ENCODE measurements at places on chromosomes 16 and 17.

DNA sequence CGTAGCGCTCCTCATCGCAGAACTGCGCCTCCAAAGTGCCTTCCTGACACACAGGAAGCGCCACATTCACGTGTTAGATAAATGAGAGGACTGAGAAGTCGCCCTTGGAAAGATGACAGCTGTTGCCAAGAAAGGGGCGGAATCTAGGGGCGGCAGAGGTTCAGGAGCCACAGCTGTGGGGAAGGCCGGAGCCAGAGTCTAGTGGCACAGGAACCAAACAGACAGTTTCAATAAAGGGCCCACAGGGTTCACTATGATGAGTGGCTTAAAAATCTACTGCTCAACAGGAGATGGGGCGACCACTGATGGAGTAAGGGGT lies 4.7 kb downstream of the FLCN start:
- H3K4me3 ChIP-seq, result no peak overlapping the region
- no peaks in the 10 kb centered on the region for H3K27me3 ChIP-seq
- peaks cover 17% of the 10 kb centered on the region for H3K36me3 ChIP-seq
- H3K27ac ChIP-seq, result no peak overlapping the region

GRCh38 chr17:45703348-45703747 lies 80.8 kb upstream of the CRHR1 start:
- no peak for DNase-seq
- no peaks in the 10 kb centered on the region for H3K36me3 ChIP-seq
- H3K27me3 ChIP-seq, result peaks cover 22% of the 10 kb centered on the region
- H3K27ac ChIP-seq, result no peak overlapping the region

DNA sequence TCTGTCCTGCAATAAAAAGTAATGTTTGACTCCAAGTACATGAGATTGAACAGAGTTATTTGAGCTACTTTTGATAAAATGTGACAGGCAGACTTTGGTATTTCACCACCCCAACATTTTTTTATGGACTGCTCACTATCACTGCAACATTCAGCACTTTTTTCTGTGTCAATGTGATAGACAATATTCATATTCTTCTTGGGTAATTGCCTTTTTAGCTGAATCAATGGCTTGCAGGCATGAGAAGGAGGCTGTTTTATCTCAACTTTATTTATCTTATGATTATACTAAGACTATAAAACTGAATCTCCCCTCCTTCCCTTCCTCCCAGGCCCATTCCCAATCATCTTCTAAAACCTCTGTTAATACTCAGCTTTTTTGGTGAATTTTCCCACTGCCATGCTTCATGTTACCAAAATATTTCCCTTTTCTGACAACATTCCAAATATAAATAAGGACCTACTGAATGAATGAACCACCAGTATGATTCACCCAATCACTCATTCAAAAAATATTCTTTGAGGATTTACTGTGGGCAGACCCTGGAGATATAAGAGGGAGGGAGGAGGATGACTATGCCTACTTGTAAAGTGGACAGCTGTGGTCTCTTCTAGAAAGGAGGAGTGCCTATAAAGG lies 67.6 kb downstream of the CDH13 start:
- no peaks in the 10 kb centered on the region for H3K4me1 ChIP-seq
- H3K27me3 ChIP-seq, result no peaks in the 10 kb centered on the region
- no peak for DNase-seq
- no peaks in the 10 kb centered on the region for H3K36me3 ChIP-seq

DNA sequence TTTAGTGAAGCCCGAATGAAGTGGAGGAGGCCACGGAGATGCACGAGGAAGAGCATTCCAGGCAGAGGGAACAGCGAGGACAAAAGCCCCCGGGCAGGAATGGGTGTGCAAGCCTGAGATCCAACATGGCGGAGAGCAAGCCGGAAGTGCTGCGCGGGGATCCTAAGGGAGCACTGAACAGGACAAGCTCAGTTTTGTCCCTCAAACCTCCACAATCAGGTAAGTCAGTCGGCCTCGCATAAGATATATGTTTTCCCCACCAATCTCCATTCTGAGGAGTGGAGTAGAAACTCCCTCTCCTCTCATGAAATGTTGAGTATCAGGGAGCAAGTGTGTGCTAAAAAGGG lies 32.9 kb upstream of the USP22 start:
- H3K4me3 ChIP-seq, result no peak overlapping the region
- H3K36me3 ChIP-seq, result no peaks in the 10 kb centered on the region
- H3K27ac ChIP-seq, result no peak overlapping the region
- no peak for DNase-seq
- peaks cover 2% of the 10 kb centered on the region for H3K27me3 ChIP-seq

- no peak for DNase-seq
- no peaks in the 10 kb centered on the region for H3K36me3 ChIP-seq
- no peak overlapping the region for H3K4me3 ChIP-seq
Observed at GRCh38 chr16:27083861-27084261, 17.1 kb downstream of the C16orf82 start.

GRCh38 chr17:40018211-40019121 lies 3.2 kb downstream of the CSF3 start:
- no peak overlapping the region for H3K27ac ChIP-seq
- H3K27me3 ChIP-seq, result no peaks in the 10 kb centered on the region
- no peak for DNase-seq
- no peak overlapping the region for H3K4me3 ChIP-seq
- H3K36me3 ChIP-seq, result peaks cover 19% of the 10 kb centered on the region
- H3K4me1 ChIP-seq, result no peaks in the 10 kb centered on the region

- DNase-seq, result peak; percentile 88
- peak overlapping the region; percentile 88 for H3K27ac ChIP-seq
- peaks cover 33% of the 10 kb centered on the region for H3K4me1 ChIP-seq
Observed at GRCh38 chr17:81553018-81553615, 964 bp upstream of the FAAP100 start.

DNA sequence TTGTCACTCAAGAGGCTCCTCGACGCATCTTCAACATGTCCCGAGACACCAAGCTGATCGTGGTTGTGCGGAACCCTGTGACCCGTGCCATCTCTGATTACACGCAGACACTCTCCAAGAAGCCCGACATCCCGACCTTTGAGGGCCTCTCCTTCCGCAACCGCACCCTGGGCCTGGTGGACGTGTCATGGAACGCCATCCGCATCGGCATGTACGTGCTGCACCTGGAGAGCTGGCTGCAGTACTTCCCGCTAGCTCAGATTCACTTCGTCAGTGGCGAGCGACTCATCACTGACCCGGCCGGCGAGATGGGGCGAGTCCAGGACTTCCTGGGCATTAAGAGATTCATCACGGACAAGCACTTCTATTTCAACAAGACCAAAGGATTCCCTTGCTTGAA lies 101.0 kb downstream of the HS3ST2 start:
- no peak overlapping the region for H3K27ac ChIP-seq
- peaks cover 9% of the 10 kb centered on the region for H3K27me3 ChIP-seq
- DNase-seq, result no peak
- no peaks in the 10 kb centered on the region for H3K36me3 ChIP-seq

DNA sequence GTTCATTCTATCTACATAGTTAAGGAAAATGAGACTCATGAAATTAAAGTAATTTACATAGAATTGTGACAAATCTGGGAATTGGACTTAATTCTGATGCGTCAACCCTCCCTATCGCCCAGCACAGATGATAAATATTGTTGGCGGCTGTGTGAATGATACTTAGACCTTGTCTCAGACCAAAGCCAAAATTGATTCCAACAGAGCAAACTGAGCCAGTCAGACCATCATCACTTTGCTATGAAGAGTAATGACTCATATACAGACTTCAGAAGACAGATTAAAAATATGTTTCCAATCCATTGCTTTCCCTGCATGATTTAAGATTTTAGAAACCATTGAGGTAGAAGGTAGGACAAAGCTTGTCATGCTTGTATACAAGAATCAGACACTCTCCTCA lies 1156.7 kb upstream of the CDH8 start:
- no peak for DNase-seq
- H3K27ac ChIP-seq, result no peak overlapping the region
- no peaks in the 10 kb centered on the region for H3K36me3 ChIP-seq
- no peaks in the 10 kb centered on the region for H3K27me3 ChIP-seq

GRCh38 chr16:80015566-80015965 lies 415.0 kb upstream of the MAF start:
- no peak for DNase-seq
- no peaks in the 10 kb centered on the region for H3K4me1 ChIP-seq
- H3K27me3 ChIP-seq, result peaks cover 8% of the 10 kb centered on the region
- no peaks in the 10 kb centered on the region for H3K36me3 ChIP-seq
